ENCODE measurements at places on chromosomes 3 and 15.

DNA sequence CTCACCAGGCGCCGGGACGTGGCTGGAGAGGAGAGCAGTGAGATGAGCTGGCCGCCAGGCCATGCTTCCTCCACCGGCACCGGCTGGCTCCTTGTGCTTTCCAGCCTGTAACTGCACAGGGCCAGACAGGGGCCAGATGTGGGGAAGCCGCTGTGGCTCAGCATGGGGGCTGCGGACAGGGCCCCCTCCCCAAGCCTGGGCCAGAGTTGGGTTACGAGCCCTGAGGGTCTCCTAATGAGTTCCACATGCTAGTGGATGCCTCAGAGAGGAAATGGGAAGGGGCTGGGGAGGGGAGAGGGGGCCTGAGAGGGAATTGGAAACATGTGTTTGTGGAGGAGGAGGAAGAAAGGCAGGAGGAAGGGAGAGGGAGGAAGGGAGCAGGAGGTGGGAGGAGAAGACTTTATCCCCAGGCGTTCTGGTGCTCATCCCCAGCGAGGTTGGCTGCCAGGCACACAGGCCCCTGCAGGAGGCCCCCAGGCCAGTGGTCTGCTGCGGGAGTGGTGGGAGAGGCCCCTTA lies 11.7 kb upstream of the DUSP7 start:
- DNase-seq, result no peak

DNA sequence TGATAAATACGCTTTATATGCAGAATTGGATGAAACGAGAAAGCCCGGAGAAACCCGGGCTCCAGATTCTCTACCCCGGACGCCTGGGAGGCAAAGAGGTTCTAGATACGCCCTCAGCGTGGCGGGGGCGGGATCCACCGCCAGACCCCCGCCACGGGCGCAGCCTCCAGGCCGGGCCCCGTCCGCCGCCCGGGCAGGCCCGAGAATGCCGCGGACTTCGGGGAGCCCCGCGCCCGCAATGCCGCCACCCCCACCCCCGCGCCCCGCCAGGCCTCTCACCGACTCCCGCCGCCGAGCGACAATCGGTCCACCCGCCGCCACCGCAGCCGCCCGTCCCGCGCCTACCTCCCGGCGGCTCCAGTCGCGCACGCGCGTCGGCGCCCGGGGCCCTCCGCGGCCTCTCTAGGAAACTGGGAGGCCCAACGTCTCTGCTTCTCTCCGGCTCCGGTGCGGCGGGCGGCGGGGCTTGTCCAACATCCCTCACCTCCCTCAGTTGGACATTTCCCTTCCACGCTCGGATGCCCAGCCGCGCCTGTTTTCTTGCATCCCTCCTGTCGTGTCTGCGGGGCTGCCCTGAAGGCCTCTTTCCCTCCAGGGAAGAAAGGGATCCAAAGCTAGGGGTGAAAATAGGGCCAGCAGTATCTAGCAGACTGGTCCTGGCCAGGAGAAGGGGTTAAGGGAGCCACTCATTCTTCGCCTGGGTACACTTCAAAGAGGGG lies at the start of gene ZNF445:
Gene ZNF445, minus strand, starts transcription at position 359 of the 719 bp plus-strand sequence. CDS start 22,121 bp downstream, outside the sequence.
- no peak for DNase-seq

GRCh38 chr3:5568451-5568850 lies 380.9 kb downstream of the EDEM1 start:
- DNase-seq, result no peak

DNA sequence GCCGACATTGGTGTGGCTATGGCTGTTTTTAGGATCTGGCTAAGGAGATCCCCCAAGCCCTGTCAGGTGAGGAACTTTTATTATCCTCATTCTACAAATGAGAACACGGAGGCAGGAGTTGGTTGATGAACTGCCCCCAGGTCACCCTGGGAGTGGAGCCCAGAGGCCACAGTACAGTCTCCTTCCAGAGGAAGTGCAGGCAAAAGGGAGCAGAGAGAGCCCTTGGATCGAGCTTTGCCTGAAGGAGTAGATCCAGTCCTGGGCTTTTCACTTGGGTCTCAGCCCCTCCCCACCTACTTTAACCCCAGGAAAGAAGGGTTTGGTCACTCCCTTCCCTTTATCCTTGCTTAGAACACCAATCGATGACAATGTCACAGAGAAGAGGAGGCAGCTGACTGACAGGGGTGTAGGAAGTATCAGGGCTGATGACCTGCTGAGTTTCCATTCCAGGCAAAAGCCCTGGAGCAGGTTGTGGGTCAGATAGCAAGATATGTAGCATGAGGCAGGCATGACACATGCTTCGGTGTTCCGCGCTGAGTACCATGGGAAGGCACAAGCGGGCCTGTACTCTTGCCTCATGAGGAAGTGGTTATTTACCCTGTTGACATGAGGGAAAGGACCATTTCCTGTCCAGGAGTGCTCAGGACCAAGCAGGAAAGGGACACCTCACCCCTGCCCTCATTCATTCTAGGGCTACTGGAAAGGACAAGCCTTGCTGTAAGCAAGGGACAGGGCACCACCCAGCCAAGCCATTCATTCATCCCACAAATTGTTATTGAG lies 5.8 kb upstream of the PLA2G4D start:
- DNase-seq, result no peak

GRCh38 chr3:117305681-117306080 lies 596.1 kb downstream of the TUSC7 start:
- no peak for DNase-seq

GRCh38 chr3:121637922-121638321 lies 22.8 kb downstream of the HCLS1 start:
- DNase-seq, result no peak

GRCh38 chr3:141306922-141307321 lies 61.4 kb upstream of the ZBTB38 start:
- no peak for DNase-seq

GRCh38 chr3:20258371-20258770 lies 72.4 kb upstream of the SGO1 start:
- no peak for DNase-seq

GRCh38 chr3:7696320-7696719 lies 805.3 kb upstream of the LMCD1 start:
- no peak for DNase-seq

GRCh38 chr3:141126661-141127343 lies 75.7 kb downstream of the SPSB4 start:
- no peak for DNase-seq

DNA sequence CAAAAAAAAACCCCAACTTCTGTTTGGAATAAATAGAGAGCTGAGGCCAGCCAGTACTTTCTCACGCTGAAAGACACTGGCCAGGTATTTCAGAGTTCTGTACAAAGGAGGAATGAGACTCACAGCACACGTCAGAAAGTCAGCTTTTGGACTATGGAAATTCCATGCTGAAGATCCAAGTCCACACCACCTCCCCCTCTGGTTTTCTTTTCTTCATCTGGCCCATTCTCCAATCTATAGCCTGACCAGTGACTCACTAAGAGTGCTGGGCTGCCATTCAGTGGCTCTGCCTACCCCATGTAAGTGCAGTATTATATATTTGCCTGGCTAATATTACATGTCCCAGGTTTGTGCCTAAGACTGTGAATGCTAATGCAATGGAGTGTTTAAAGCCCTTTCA lies 13.9 kb downstream of the BOC start:
- no peak for DNase-seq

- no peak for DNase-seq
These were observed 779 bp downstream of the ST3GAL6 start for GRCh38 chr3:98763819-98764418.

- no peak for DNase-seq
These were observed 22.6 kb downstream of the SLC51A start for GRCh38 chr3:196238612-196239560.

- DNase-seq, result no peak
These were observed 181.3 kb upstream of the WNT5A start for GRCh38 chr3:55668359-55668758.

DNA sequence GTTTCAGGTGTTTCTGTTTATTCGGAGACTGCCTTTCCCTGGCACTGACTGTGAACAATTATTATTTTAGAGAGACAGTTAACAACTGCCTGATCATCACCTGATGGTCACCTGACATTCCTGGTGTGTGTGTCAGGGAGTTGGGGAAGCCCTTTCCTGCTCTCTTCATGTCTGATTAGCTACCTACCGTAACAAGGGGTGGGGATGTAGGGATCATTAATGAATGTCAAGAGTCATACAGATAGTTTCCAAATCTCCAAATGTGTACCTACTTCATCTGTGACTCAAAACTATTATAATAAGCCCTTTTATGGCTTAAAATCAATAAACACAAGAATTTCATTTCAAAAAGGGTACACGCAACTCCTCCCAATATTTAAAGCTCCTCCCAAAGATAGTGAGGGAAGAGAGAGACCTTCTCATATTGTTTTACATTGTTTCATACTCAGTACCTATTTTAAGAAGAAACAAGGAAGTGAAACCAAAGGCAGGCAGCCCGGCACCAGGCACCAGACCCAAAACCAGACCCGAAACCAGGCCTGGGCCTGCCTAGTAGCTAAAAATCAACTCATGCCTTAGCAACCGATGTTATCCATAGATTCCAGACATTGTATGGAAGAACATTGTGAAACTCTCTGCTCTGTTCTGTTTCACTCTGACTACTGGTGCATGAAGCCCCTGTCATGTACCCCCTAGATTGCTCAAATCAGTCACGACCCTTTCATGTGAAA lies 844.9 kb upstream of the ALCAM start:
- no peak for DNase-seq

DNA sequence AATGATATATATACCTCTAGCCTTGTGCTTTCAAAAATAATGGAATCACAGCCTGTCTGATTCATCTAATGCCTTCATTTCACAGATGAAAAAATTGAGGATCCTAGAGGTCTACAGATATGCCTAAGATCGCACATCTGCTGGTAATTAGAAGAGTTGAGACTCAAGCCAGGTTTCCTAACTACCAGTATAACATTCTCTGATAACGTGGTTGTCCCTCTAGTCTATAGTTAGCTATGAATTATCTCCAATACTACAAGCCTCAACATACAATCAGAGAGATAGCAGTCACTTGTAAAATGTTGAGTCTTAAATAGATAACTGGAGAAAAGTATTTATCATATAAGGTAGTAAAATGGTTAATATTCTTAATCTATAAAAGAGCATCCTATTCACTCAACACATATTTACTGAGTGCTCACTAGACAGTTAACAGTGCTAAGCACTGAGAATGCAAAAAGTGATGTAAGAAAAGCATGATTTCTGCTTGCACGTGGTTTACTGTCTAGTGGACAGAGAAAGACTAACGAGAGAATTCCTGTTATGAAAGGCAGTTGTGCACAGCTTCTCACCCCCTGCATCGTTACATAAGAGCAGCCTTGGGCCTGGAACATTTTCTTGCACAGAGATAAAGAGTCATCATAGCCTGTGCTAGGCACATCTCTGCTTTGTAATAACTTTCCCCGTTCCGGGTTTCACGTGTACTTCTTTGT lies 4.9 kb upstream of the ENTPD3 start:
- DNase-seq, result no peak

- no peak for DNase-seq
These were observed 140.0 kb downstream of the PDZRN3 start for GRCh38 chr3:73484656-73485248.

DNA sequence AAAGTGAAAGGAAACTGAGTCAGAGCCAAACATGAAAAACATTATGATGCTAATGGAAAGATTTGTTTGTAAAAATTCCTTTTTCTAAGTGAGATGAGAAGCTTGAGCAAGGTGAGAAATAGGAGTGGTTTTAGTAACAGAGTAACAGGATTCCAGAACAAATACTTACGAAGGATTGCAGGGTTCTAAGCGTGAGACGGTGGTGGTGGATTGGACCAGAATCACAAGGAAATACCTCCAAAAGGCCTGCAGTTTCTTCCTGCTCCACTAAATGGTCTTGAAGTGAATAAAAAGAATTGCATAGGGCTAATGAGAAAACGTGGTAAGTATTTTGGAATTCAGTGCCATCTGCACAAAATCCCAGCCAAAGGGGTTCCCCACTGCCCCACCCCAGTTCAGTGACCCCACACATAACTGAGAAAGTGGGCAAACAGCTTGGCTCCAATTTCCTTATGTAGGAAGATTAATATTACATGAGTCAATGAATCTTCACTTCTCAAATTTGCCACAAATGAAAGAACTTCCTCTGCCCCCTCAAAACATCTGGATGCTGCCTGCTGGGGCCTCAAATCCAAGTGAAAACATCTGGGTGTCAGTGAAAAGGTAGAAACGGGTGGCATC lies 283.8 kb upstream of the NR2F2 start:
- DNase-seq, result no peak

DNA sequence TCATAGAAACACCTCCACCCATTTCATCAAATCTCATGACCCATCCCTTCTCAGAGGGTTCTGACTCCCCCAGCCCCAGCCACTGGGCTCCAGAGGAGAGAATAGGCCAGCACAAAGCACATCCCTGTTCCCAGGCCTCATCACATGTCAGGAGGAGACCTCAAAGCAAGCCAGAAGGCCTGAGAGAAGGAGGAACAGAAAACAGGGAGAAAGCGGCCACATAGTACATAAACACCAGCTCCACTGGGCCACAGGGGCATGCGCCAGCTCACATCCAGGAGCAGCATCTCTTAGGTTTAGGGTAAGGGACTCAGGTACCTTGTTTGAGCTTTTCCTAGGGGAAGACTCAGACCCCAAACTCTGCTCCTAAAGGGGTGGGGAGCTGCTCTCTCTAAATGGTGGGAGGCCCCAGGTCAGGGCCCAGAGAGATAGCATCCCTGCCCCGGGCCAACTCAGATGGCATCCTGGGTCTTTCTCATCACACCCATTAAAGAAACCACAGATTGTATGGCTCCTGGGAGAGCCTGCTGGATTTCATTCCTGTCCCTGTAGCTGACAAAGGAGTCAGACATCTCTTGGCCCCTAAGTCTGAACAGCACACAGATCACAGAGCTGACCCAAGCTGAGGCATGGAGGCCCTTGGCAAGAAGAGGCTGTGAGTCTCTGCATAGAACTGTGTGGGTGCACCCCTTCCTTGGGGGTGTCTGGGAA lies 2.5 kb downstream of the SHF start:
- no peak for DNase-seq

DNA sequence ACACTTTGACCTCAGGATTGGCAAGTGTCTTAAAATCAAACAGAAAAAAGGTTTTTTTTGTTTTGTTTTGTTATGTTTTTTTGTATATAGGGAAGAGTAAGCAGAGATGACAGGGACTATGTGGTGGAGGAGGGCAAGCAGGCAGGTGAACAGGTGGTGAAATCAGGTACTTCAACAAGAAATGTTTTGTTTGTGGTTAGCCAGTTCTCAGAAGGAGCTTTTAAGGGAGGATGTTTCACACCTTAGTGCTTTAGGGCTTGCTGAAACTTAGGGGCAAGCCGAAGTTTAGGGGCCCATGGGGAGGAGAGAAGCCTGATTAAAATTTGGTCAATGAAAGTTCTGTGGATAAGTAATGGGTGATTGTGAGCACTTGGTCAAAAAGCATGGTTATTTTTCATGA lies 370.7 kb upstream of the SLCO3A1 start:
- DNase-seq, result no peak

DNA sequence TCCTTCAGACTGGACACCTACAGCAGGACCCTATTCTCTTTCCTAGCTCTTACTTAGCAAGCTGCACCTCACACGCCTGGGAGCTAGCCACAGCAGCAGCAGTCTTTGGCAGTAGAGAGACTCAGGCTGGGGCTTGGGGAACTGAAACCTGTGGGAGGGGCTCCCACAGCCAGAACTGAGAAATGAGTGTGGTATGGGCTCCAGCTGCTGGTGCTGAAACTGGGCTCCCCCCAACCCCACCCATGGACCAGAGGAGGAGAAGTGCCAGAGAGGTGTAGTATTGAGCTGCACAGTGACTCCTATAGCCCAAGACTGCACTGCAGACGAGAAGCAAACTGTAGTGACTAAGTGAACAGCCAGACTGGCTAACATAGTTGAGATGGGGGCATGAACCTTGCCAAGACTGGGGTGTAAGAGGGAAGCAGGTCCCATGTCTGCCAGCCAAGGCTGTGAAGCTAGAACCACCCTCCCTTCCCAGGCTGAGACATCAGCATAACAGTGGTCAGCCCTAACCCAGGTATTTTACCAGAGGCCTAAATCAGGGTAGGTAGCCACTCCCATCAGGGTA lies 62.5 kb downstream of the MYO5A start:
- DNase-seq, result no peak

GRCh38 chr3:195896361-195897080 lies 11.8 kb downstream of the TNK2 start:
- peak; percentile 38 for DNase-seq
